ENCODE measurements at places on chromosomes 7 and 10.
A peak's percentile ranks its signal among the peaks of the same experiment; 100 is the strongest.

DNA sequence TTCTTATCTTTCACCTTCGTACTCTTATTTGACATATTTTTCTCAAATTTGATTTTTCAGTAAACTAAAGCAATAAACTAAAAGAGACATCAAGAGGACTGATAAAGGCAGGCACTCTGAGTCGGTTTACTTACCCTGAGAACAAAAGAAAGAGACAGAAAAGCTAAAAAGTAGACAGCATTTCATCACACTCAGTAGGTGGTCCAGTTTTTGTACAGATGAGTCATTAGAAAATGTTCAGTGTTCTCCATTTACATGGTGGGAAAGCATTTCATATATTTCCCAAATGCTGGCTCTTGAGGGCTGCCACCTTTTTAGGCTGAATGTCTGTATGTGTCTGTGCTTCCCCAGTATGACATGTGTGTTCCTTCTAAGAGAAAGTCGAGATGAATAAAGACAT lies 52.7 kb downstream of the NHLRC2 start:
- no peak for DNase-seq

GRCh38 chr7:18610331-18610948 lies 114.9 kb downstream of the HDAC9 start:
- DNase-seq, result no peak

DNA sequence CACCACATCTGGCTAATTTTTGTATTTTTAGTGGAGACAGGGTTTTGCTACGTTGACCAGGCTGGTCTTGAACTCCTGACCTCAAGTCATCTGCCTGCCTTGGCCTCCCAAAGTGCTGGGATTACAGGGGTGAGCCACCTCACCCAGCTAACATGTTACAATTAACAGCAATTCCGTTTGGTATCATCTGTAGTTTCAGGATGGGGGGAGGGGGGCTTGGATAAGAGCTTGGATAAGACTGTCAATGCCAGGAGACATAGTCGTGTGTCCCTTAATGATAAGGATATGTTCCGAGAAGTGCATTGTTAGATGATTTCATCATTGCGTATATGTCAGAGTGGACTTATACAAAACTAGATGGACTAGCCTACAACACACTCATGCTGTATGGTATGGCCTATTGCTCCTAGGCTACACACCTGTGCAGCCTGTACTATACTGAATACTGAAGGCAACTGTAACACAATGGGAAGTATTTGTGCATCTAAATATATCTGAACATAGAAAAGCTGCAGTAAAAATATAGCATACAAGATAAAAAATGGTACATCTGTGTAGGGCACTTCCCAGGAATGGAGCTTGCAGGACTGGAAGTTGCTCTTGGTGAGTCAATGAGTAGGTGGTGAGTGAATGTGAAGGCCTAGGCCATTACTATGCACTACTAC lies 103.9 kb upstream of the TNS3 start:
- no peak for DNase-seq

DNA sequence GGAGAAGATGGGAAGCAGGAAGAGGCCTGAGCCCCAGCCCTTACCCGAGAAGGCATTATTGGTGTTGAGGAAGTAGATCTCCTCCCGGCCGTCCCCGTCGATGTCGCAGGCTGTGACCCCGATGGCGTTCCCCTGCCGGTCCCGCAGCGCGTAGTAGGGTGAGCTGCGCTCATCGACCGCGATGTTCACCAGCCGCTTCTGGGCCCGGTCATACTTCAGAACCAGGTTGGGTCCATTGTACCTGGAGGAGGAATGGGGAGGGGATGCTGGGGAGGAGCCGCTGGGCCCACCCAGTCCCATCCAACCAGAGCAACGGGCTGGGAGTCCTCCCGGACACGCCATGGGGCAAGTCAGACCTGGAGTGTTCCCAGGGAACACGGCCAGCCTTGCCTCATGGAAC lies 86.5 kb downstream of the GOLGA7B start:
- DNase-seq, result no peak

- DNase-seq, result no peak
These were observed 120.6 kb downstream of the TMEM26 start for GRCh38 chr10:61332581-61332980.

- no peak for DNase-seq
These were observed 39.5 kb upstream of the DMBT1 start for GRCh38 chr10:122521011-122521410.

DNA sequence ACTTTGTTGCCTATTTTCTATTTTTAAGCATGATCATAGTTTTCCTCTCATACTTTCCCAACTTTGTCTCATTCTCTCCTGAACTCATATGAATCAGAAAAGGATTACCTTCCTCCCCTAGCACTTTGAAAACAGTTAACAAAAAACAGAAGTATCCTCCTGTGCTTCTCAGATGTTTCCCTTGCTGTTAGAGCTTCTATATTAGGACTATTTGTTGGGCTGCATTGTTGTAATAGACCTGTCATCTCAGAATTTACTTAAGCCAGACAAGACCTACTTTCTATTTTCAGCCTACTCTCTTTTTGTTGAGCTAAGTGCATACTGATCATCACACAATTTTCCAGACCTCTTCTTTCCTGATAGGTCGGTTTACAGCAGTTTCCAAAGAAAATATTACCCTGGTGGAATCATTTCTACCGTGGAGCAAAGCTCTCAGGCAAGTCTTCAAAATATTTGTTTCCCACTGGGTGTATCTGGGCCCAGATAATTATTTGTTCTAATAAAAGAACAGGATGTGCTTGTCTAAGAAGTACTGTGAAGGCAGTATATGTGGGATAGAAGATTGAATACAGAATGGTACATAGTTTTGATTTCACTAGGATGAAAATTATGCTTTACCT lies 411.9 kb upstream of the KLF6 start:
- no peak for DNase-seq

DNA sequence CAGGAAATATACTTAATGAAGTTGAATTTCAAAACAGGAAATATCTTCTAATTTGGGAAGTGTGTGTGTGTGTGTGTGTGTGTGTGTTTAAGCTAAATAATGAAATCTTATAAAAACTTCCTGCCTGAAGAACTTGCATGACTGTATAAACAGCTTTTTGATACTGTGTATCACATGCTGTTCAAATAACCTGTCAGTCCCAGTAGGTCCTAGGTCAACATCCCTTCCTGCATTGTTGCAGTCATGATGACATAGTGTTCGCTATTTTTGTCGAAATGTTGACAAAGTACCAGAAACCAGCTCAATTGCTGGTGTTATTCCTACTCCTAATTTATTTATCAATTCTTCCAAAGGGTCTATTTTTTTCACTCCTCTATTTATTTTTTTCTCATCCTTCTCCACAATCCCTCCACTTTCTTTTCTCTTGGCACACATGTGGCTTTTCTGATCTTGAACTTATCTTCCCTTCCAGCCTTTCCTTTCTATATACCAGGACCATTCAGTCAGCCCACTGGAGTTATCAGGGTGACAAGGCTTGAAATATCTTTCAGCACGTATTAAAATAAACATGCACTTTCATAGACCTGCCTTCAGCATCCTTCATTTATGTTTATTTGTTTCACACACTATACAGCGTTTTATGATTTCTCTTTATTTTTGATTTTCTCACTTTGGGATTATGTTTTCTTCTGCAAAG lies 115.8 kb downstream of the PLXDC2 start:
- DNase-seq, result no peak

DNA sequence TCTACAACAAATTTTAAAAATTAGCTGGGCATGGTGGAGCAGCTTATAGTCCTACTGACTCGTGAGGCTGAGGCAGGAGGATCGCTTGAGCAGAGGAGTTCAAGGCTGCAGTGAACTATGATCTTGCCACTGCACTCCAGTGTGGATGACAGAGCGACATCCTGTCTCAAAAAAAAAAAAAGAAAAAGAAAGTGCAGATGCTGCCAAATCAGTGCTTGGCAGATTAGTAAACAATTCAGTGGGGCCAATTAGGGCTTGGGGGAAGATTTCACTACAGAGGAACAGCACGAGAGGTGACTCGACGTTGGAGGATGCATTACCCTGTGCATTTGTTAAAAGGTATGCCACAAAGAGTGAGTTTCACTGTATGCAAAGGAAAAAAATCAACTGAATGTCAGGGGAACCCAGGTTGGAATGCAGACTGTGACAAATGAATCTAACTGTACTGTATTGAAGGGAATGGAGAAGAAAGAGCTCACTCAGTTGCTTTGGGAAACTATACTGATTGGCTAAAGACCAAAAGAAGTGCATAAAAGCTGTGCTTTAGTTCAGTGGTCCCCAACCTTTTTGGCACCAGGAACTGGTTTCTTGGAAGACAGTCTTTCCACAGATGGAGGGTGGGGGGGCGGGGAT lies 31.6 kb downstream of the GARIN1A start:
- no peak for DNase-seq

DNA sequence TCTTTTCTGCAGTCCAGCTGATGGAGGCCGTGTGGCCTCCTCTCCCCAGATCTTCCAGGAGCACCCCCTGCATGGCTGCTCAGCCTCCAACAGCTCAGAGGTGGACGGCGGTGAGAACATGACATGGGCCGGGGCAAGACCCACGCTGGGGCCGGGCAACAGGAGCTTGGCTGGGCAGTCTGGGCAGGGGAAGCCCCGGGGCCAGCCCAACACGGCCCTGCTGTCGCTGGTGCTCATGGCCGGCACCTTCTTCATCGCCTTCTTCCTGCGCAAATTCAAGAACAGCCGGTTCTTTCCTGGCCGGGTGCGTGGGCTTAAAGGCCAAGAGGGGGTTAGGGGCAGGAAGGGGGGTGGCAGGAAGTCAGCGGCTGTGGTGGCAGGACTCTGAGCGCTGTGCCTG lies 6.6 kb downstream of the FASTK start:
- DNase-seq, result no peak

DNA sequence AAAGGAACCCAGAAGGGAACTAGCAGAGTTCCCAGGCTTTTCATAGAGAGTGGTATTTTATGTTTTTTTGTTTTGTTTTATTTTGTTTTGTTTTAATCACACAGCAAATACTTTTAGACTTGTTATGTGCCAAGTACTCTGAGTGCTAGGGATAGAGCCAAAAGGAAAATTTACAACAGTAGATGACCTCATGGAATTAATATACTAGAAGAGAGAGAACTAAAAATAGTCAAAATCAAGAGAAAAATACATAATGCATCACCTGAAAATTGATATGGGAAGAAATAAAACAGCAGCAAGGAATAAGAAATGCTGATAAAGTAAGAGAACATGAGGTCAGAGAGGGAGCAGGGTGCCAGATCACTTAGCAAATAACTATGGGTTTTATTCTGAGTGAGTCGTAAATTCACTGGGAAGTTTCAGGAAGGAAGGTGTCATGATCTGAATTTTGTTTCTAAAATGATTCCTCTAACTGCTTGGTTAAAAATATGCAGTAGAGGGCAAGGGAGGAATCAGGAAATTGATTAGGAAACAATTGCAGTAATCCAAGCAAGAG lies 351.0 kb downstream of the ANKRD7 start:
- DNase-seq, result no peak

DNA sequence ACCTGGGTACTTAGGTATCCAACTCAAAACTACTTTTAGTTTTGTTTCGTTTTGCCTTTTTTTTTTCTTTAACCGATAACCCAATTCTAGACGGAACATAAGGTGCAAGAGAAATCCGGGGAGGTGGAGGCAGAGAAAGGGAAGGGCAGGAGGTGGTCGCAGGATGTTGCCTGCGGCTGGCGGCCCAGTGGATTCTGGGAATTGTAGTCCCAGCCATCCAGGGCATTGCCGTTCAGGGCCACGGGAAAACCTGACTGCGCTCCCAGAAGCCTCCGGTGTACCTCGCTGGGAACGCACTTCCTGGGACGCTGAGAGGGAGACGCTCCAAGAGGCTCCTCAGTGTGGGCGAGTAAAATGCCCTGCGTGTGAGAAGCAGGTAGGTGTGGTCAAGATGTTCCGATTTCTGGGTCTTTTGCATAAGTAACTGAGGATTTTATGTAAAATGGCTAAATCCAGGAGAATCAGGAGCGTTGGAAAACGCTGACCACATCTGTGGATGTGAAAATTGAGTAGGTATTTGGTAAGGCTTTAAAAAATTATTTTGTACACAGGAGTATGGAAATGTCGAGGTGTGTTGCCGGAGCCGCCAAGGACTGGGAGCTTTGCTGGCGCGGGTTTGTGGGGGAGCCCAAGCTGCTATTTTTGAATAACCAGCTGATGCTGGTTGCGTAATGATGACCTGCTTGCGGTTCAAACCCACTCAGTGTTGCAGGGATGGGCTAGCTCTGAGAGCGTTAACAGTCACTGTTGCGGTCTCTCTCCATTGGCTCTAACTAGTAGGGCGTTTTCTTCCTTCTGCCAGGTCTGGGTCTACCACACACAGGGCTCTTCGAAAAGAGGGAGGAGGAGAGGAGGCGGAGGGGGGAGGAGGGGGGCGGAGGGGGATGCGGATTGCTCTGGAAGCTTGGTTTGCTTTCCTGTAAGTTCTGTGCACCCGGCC lies at the start of gene CLDN12:
TSS of gene CLDN12 (plus strand) at position 288 of the 940 bp plus-strand sequence. CDS start 9,216 bp downstream, outside the sequence.
- peak; percentile 98 for DNase-seq

DNA sequence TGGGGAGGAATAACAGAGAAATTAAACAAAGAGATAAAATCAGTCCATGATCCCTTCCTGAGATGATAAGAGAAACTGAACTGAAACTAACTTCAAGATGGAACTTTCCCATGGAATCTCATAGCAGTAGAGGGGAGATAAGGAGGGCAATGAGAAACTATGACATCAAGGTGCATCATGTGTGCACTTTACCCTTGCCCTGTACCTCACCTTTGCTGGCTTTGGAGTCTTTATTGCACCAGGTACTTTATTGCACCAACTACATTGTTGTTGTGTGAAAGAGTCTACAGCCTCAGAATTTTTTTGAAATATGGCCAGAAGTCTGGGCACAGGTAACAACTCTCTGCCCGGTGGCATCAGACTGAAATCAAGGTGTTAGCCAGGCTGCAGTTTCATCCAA lies 11.2 kb upstream of the SMC3 start:
- no peak for DNase-seq

- no peak for DNase-seq
These were observed 206.9 kb downstream of the PTEN start for GRCh38 chr10:88070080-88070880.

GRCh38 chr10:93319096-93319495 lies 163.0 kb downstream of the MYOF start:
- DNase-seq, result no peak

GRCh38 chr10:80946073-80946472 lies 408.4 kb downstream of the SH2D4B start:
- no peak for DNase-seq

DNA sequence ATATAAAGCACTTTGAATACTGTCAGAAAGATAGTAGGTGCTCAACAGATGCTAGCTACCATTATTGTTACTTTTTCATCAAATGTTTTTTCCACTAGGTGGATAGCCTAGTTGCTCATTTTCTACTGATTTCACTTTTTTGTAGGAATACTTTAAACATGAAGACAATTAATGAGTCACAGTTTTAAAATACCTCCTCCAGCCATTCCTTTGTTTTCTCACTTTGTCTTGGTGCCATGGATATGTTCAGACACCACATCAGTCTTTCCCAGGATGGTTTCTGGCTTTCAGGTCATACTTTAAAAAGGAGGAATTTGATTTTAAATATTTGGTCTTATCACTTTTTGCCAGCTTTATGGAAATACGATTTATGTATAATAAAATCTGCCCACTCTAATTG lies 147.1 kb upstream of the MGMT start:
- no peak for DNase-seq

- DNase-seq, result no peak
These were observed 34.4 kb downstream of the UBTD1 start for GRCh38 chr10:97532935-97533671.

Measured in AML-193 (cell line).